ENCODE measurements at places on chromosomes 2 and 18.

DNA sequence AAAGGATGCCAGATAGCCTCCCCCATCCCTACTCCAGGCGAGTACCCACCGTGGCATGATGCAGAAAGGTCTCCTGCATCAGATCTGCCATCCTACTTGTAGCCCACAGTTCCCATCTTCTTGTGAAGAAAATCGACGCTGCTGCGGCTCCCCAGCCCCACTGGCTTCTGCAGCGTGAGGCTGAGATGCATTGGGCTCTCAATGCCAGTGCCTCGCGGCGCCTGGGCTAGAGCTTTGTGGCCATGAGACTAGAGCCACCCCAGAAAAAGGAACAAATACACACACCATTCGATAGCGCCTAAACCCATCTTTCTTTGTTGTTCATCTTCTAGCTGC lies 2.8 kb downstream of the NOL4 start:
- DNase-seq, result no peak

DNA sequence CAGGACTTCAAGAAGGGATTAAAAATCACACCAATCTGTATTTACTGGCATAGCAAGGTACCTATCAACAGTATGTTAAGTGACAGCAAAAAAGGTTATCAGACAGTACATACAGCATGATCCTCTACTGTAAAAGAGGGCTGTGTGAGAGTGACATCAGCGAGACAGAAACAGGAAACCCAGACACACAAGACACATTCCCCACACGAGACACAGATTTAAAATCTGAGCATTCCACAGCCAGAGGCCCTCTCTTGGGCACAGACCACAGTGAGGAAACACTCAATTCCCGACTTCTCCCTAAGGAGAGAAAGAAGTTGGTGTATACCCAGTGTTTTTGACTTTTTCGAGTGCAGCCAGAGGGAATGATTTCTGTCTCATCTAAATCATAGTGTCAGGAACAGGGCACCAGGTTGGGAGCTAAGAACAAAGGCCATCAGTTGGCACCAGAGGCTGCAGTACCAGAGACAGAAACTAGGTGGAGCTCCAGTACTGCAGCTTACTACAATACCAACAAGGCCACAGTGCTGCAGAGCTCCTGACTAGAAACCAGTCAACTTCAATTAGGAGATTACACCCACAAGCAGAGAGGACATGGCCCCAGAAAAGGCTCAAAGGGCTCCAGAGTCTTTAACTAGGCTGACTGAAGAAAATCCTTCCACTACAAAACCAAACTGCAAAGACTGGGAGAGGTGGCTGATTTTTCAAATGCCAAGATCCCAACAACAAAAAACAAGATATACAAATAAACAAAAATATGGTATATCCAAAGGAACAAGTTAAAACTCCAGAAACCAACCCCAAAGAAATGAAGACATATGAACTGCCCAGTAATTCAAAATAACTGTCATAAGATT lies 41.0 kb downstream of the UNC50 start:
- DNase-seq, result peak; percentile 62

DNA sequence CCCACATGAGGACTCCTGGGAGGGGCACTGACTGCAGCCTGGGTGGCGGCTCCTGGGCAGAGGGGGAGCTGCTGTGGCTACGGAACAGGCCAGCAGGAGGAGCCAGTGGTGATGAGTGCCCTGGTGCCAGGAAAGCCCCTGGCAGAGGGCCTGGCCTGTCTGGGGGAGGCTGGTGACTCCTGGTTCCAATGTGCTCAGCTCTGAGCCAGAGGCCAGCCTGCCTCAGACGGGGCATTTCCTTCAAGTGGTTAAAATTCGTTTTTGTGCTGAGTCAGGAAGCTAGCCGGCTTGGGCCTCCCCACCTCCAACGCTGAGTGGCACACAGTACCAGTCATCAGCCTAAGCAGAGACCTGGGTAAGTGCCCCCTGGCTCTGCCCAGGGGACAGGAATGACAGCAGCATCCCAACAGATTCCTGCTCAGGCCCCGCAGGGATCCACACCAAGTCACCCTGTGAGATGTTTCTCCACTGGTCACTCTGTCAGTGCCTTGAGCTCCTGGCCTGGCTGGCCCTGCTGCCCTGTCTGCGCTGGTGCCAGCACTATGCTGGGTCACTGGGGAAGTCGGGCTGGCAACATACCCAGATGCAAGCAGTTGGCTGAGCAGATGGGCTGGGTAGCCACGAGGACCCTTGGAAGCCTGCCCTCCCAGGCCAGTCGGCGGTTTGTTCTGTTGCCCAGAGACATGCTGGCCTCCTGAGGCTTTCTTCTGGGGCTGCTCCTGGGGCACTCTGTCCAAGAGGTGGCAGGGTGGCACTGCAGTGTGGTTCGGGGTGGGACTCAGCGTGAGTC lies 7.1 kb upstream of the KLF11 start:
- DNase-seq, result no peak

DNA sequence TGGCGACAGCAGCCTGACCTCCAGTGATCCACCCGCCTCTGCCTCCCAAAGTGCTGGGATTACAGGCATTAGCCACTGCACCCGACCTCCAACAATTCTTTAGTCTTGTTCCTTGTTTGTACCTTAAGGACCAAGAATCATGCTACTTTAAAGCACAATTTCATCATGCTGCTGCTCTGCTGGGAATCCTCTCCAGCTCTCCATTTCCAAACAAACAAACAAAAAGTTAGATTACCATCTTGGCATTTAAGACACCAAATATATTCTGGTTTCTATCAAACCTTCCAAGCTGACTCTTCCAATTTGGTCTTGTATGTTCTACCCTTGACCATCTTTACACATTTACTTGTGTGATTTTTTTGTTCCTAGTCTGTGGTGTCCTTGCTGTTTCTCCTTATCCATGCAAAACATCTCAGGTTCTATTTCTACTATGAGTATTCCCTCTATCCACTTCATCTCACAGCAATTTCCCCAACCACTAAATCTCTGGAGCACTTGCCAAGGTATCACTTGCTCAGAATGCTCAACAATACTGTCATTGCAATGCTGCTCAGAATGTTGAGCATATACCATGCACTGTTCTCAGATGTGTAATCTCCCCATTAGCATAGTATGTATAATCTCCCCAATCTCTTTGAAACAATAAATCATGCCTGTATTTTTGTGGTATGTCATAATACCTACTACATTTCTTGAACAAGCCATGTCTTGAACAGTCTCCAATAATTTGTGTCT lies 73.2 kb upstream of the GALNT5 start:
- DNase-seq, result no peak

Measured in NCI-H2081 treated with DMSO at 0.1 percent for 48 hours (cell line).